RWPE2 (cell line): ENCODE measurements at places on chromosomes 5 and 9.
A peak's percentile ranks its signal among the peaks of the same experiment; 100 is the strongest.

DNA sequence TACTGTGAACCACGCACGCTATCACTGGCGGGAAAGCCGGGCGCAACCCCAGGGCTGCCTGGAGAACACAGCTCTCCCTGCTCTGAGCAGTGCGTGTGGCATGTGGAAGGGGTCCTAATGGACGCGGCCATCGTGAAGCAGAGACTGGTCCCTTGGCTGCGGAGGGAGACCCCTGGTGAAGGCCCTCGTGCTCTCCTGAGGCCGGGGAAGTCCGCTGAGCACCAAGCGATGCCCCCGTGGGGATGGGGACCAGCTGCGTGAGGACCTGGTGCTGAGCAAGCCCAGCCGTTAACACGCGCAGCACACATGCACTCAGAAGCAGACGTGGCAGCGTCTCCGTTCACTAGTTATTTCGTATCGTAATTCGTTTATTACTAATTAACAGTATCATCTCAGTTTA lies 24.4 kb downstream of the SLC12A7 start:
- DNase-seq = no peak

- no peak for DNase-seq
Observed at GRCh38 chr9:98332405-98332831, 77.0 kb upstream of the TBC1D2 start.

DNA sequence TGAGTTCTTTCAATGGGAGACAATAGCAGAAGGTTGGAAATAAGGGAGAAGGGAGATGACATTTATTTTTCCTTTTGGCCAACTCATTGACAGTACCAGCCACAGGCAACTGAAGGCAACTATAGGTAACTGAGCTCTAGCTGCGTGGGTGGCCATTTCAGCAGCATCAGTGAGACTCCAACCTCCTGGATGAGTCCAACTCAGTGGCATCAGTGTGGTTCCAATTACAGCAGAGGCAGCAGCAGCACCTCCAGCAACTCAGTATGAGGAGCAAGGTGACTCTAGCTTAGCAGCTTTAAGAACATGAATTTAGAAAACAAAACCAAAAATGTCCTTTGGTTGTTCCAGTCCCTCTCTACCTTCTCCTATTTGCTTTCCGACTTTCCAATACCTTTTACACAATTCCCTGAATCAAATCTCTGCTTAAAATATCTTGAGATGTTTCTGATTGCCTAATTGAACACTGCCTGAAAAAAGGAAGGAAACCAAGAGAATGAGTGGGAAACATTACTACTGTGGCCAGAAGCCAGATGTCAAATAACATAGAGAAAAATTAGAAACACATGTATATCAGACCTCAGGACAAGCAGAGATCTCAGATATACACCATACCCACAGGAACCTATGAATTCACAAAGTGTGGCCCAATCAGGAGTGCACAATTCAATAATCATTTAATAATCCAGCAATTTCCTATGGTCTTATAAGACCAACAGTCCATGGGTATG lies 166.5 kb upstream of the RORB start:
- no peak for DNase-seq

DNA sequence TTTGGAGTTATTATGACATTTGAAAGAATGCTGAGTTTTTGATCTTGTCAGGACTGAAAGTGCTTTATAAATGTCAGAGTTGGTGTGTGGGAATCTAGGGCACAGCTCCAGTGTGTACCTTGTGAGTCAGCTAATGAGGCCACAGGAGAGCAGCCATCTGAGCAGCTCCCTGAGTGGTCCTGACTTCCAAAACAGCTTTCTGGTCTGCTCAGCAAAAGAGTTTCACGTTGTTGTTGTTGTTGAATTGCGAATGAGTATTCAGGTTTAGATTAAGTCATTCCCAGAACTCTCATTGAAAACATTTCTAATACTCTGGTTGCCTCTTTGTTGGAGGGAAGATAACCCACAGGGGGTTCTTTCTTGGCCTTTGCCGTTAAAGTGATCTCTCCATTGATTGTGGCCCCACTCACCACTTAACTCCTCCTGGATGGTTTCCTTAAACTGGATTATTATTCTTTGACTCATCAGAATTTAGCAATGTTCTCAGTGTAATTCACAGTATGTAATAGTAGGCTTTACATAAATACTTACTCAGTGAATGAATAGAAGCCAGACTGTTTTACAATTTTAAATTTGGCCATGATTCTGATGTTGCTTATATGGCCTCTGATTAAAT lies 125.1 kb upstream of the SGCD start:
- DNase-seq = no peak

- DNase-seq = no peak
Observed at GRCh38 chr5:118529361-118530144, 458.8 kb downstream of the DTWD2 start.

DNA sequence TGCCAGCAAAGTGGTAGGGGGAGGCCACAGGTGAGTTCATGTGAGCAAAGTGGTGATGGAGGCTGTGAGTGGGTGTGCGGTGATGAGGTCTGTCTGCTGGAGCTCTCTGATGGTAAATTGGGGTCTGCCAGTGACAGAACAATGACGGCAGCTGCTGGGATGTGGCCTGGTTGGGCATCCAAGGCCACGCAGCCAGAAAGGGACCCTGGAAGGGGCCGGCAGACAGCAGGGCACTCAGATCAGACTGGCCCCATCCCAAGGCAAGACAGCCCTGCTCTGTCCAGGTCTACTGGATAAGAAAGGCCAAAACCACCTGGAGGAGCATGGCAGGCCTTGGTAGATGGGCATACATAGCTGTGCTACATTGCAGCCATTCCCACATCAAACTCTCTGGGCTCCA lies 412.9 kb upstream of the RGMB start:
- peak; percentile 31 for DNase-seq

- no peak for DNase-seq
Observed at GRCh38 chr5:126589536-126590297, 5.3 kb downstream of the ALDH7A1 start.

GRCh38 chr9:128920381-128921058 lies at the start of gene PHYHD1:
TSS of gene PHYHD1 (plus strand) at chr9:128920982. CDS start at chr9:128922324, 1,342 bp downstream.
- no peak for DNase-seq

- no peak for DNase-seq
Observed at GRCh38 chr5:51384281-51384840, 1.1 kb downstream of the ISL1 start.

DNA sequence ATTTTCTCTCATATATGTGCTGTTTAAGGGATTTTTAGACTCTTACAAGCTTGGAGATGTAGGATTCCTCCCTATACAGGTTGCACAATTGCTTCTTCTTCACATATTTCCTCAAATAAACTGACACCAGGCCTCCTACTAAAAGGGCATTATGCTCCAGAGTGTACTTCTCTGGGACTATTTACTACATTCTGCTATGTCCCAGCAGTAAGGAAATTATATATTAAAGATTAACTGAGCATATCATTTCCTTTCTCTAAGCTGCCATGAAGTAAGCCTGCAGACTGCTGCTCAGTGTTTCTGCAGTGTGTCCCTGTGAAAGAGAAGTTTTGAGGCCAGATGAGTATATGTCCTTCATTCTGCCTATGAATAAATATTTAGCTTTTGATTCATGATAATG lies 356.9 kb upstream of the NUDT12 start:
- DNase-seq = no peak

- no peak for DNase-seq
Observed at GRCh38 chr9:91200692-91201336, 160.9 kb downstream of the AUH start.

- no peak for DNase-seq
Observed at GRCh38 chr9:85290019-85290418, 451.7 kb downstream of the AGTPBP1 start.

- no peak for DNase-seq
Observed at GRCh38 chr5:116381201-116381600, 193.4 kb downstream of the SEMA6A start.
